Stimulated activated CD8-positive, alpha-beta memory T cell treated with anti-CD3 and anti-CD28 coated beads, Interleukin-12 subunit alpha, Interleukin-12 subunit beta, amount 100 ng/mL, for 4 hours (primary cell): ENCODE measurements at places on chromosomes 12 and 14.

GRCh38 chr12:106227641-106228319 is 20.0 kb downstream of the CKAP4 start:
- peak; percentile 47 for DNase-seq

GRCh38 chr14:58098507-58098906 is 53.5 kb downstream of the ARMH4 start:
- no peak for DNase-seq

DNA sequence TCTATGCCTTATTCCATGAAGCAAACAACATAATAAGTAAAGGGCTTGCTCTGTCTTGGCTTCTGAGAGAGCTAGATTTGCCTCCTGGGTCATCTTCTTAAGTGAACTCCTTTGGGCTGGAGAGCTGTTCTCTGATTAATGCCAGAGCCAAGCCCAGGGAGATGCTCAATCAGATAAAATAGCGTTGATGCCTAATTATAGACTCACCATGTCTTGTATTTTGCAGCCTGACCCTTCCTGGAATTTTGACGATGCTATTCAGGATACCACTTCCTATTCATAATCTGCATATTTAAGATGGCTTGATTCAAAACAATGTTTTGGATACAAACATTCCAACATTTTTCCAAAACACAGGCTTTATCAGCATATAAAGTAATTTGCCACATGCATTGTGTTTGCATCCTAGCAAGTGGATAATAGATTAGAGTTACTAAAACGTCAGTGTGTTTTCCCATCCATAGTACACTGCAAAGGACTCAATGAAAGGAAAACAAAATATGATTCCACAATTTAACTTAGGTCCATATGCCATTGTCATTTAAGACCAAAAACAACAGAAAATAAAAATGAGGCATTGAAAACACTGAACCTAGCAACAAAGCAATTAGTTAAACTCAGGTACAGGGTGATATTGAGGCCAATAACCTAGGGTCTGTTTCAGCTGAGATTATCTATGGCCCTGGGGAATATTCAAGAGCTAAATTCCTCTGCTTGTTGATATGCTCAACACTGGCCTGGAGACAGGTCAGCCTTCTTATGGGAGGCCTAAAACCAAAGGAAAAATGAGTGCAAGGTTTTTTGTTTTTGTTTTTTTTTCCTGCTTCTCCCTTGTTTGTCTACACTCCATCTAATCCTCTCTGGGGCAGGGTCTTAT is 184.2 kb upstream of the FOXN3 start:
- DNase-seq: no peak

GRCh38 chr14:43244142-43244625 is 1262.9 kb downstream of the FSCB start:
- no peak for DNase-seq

- no peak for DNase-seq
Observed at GRCh38 chr14:68135028-68135427, 315.4 kb downstream of the RAD51B start.

- DNase-seq: no peak
Observed at GRCh38 chr12:52317468-52318052, 3.6 kb downstream of the KRT83 start.

- DNase-seq: peak; percentile 61
Observed at GRCh38 chr14:55411426-55412389, at the start of gene ATG14. ATG14 (minus strand) TSS chr14:55411830; CDS start chr14:55411822, 8 bp downstream.

- DNase-seq: no peak
Observed at GRCh38 chr12:109525279-109525585, 47.8 kb downstream of the UBE3B start.

- no peak for DNase-seq
Observed at GRCh38 chr12:108980831-108981618, 39.8 kb downstream of the SVOP start.

DNA sequence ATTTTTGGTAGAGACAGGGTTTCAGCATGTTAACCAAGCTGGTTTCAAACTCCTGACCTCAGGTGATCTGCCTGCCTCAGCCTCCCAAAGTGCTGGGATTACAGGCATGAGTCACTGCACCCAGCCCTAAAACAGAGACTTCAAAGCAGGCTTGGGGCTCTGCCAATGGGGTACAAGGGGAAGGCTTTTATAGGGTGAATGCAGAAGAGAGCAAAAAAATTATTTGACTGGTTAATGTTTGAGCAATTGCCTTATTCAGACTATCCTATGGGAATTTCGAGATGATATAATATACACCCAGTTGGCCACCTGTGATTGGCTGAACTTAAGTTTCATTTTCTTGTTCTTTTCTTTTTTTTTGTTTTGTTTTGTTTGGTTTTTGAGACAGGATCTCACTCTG is 31.5 kb upstream of the ACTN1 start:
- DNase-seq: no peak

DNA sequence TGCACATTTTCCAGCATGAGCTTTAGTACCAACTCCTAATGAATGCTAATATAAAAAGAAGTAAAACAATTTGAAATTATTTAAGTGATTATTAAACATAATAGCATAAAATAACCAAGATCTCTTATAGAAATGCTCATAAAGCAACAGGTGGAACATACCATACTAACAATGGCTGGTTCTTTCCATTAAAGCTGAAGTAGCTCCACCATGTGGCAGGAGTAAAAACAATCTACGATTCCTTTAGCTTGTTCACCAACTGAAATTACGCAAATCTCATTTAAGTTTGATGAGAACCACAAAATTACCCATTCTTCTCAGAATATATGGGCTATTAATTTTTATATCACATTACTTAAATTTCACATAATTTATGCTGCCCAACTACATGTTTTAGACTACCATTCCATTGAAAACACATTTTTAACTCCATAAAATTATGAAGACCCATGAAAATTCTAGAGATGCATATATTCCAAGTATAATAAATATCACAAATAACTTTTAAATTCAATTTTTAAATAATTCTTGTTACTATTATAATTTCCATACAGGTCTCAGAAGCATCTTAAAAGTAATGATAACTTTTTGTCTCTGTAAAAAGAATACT is 213.6 kb downstream of the DAD1 start:
- DNase-seq: no peak
